ENCODE measurements at places on chromosomes 7 and 10.
A peak's percentile ranks its signal among the peaks of the same experiment; 100 is the strongest.

GRCh38 chr10:124602121-124602561, 140.5 kb downstream of the LHPP start:
- DNase-seq: no peak

DNA sequence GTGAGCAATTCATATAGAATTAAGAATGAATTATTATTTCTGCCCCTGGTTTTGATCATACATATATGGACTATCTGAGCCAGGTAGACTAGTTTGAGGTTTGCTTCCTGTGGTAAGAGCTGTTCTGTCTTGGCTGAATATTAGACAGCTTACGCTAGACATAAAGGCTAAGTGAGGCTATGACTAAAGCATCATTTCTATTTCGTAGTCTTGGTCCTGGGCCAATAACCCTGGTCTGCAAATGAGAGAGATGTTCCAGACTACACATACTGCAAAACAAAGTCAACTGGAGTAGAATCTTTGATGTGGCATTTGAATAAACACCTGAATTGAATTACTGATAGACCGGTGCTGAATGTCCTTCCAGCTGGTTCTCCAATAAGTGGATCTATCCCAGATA, 40.8 kb upstream of the CACNB2 start:
- DNase-seq: no peak

DNA sequence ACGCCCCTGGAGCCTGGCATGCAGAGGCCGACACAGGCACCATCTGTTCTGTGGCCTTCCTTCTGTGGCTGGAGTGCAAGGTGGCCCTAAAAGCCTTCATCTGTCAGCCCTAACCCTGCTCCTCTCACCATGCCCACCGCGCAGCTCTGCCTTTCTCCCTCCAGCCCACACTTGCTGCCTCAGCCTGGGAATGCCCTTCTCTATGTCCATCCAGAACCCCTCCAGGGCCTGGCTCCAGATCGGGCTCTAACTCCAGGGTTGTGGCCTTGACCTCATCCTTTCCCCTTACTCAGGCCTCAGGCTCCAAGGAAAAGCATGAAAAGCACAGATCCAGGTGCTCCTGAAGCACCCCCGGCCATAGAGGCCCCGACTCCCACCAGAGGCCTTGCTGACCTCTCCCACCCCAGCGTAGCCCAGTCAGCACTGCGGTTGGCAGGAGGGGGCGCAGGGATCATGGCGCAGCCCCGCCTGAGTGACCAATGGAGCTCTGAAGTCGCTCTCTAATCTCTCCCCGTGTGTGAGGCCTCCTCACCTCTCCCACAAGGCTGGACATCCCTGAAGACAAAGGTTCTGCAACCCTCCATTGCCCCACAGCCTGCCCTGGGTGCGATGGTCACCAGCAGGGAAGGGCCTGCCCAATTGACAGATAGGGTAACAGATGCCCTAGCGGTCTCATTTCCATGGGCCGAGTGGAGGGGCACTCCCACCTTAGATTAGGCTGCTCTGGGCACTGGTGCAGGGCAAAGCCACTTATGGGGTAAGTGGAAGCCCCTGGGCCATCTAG, 9.2 kb downstream of the ZCCHC24 start:
- no peak for DNase-seq

- no peak for DNase-seq
Observed at GRCh38 chr10:104109908-104110662, 11.9 kb upstream of the SFR1 start.

GRCh38 chr7:111586711-111587409, 24.6 kb upstream of the IMMP2L start:
- no peak for DNase-seq

DNA sequence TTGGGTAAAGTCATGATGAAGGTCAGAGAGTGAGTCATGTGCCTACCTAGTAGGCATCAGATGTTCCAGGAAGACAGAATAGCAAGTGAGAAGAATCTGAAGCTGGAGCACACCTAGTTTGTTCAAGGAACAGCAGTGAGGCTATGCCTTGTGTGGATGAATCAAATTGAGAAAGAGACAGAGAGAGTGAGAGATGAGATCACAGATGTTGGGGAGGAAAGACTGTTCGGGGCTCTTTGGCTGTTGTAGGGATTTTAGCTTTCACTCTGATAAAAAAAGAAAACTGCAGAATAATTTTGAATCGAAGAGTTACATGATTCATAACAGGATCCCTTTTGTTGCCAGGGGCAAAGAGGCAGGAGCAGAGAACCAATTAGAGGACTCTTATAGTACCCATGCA, 6.3 kb downstream of the LIPF start:
- no peak for DNase-seq

GRCh38 chr10:110870823-110871297, 868 bp upstream of the PDCD4 start:
- no peak for DNase-seq

DNA sequence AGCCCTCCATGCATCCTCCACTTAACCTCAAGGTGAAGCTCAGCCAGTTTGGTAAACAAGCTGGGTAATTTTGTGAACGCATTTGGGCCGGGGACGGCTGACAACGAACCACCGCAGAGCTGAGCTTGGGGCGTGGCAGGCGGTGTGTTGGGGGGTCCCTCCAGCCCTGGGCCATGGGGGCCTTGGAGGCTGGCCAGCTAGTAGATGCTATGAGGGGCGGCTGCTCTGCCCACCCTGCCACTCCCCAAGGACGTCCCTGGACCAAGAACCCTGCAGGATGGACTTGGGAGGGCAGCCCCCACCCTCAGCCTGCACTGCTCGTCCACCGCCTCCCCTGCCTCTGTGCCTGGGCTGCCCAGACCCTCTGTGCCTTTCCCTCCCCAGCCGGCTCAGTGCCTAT, 12.0 kb upstream of the SCART1 start:
- no peak for DNase-seq

DNA sequence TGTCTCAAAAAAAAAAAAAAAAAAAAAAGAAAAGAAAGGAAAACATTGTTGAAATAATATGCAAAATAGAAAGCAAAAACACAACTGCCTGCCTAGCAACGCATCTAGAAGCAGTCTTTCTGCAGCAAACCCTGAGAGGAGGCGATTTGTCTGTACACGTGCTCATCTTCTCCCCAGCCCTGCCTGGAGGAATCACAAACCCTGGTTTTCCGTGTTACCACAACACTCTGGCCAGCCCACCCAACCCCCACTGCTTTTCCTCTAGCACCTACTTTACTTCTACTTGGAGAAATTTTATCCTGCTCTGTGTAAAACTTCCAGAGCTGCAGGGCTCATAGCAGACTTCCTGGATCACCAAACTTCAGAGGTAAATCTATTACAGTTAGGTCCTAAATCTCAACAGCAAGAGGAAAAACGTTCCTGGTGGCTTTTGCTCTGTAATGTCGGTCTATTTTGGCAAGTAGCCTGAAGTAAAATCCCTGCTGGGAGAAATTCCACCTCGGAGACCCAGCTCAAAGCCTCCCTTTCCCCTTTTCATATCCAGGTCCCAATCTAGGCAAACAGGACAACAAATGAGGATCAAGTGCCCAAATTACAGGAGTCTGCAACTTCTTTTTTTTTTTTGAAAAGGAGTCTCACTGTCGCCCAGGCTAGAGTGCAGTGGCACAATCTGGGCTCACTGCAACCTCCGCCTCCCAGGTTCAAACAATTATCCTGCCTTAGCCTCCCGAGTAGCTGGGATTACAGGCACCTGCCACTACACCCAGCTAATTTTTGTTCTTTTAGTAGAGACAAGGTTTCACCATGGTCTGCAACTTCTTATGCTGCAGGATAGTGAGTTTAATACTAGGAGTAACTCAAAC, 91.6 kb downstream of the DNMBP start:
- DNase-seq: no peak

DNA sequence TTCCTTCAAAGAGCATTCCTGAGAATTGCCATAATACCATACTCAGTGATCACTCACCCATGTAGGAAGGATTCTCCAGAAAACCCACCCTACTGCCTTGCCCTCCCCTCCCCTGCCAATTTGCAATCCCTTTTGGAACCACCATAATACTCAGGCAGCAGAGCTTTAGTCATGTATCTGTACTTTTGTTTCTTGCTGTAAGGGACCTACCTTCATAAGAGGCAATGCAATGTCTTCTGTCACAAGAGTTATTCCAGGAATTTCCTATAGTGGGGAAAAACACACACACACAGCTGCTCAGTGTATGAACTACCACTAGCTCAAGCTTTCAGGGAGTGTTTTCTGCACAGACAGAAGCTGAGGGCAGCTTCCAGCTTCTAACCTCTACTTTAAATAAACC, 67.0 kb downstream of the GSAP start:
- DNase-seq: no peak

DNA sequence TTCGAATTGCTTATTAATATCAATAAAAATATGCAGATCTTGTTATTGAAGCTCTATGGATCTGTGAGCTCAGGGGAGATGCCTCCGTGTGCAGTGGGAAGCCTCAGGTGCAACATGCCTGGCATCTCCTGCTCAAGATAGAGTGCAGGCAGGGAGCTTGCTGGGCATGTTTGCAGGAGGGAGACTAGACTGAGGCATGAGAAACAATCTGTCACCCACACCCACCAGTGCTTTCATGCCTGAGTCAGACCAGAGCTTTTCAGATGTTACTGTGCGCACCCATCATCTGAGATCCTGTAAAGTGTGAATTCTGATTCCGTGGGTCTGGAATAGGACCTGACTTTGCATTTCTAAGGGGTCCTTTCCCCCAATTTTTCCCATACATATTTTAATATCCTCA, 62.0 kb downstream of the ZNF33B start:
- no peak for DNase-seq

DNA sequence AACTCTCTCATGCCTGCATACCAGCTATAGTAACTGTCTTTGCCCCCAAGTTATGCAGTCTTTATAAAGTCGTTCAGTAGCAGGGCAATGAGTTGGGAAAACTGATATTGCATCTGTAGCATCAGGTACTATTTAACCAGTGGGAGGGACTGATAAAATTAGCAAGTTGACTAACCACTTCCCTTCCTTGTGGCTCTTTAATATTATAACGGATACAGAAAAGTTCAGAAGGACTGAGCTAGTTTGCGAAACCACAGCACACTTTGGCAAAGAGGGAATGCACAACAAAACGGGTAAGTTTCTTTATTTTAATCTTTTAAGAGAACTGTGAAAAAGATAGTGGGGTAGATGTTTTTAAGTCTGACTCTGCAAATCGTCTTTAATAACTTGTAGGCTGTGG, 205.3 kb upstream of the HDAC9 start:
- DNase-seq: peak; percentile 2

GRCh38 chr7:46881507-46882127, 700.3 kb downstream of the TNS3 start:
- no peak for DNase-seq

DNA sequence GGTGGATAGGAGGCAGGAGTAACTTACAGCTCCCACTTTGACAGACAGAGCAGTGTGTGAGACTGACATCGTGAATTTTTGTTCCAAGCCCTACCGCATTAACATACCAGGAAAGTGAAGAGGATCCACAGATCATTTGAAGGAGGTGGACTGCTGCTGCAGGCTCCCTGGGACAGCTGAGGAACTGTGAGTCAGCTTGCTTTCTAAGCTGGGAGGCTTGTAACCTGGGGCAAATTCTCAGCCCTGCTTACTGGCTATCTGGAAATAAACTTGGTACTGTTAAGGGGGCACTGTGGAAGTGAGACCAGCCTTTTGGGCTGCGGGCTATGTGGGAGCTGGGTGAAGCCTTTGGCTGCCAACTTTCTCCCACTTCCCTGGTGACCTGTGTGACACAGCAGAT, 1202.5 kb downstream of the DNAJB9 start:
- no peak for DNase-seq

DNA sequence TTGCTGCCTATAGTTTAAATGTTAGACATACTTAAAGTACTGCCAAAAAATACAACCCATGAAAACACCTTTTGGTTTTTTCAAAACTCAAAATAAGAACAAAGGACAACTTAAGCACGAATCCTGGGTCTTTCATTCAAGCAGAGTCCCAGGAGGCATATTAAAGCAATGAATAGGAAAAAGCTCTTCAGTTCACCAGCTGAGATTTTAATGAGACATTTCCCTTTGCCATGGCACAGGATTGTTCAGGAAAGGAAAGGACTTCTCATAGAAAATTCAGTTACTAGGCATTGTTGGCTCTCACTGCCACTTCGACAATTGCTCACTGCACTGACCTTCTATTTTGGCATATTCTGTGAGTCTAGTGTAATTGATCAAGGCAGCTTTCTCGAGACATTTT, 133.5 kb upstream of the FEZF1 start:
- no peak for DNase-seq

DNA sequence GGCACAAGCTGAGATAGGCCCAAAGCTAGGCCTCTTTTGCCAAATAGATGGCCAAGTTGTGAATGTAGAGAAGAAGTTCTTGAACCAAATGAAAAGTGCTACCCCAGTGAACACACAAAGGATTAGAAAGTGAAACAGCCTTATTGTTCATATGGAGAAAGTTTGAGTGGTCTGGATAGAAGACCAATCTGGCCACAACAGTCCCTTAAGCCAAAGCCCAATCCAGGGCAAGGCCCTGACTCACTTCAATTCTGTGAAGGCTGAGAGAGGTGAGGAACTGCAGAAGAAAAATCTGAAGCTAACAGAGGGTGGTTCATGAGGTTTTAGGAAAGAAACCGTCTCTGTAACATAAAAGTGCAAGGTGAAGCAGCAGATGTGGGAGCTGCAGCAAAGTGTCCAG, 18.7 kb upstream of the ATP6V0A4 start:
- DNase-seq: no peak

DNA sequence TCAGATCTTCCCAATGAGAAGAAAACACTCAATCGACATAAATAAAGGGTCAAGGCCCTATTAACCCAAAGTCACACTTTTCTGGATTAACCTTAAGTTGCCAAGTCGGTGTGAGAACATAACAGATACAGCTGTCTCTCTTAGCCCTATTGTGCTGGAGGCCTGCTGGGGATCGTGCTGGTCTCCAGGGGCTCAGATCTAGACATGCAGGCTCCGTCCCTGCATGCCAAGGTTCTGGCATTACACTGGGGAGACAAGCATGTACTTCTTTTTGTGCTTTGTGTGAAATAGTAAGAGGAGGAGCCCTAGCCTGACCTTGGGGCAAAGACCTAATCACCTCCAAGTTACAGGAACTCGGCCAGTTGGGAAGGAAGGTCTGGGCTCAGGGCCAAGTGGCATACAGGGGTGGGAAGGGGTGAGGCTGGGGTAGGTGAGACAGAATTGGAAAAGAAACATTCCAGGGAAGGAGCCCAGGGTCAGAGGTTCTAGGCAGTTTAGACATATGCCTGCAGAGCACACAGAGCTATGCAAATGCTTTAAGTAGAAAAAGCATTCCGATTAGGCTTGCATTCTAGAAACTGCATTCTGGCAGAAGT, 216.4 kb downstream of the HECW1 start:
- no peak for DNase-seq

- no peak for DNase-seq
Observed at GRCh38 chr7:21106296-21106732, 319.6 kb upstream of the SP8 start.

Measured in CD4-positive, alpha-beta T cell treated with Interleukin-6 at 100 ng/mL for 8 hours (primary cell).